ENCODE measurements at places on chromosomes 2 and 18. TPM values are rescaled to one million over a fixed set of nuclear protein-coding genes. Genes with fewer than 3 reads are reported as not detected.

Gene SLC25A52
- 0.23 TPM for total RNA-seq

Gene RMDN2
- total RNA-seq, result 21.5 TPM

Gene MALT1
- 24.2 TPM for total RNA-seq

Gene DPYSL5
- 181 TPM for total RNA-seq

Gene SERPINB2
- 0.23 TPM for total RNA-seq

Gene PSD4
- 4.4 TPM for total RNA-seq

Gene ZNF521
- total RNA-seq, result 67.1 TPM

Gene CHST9
- 7.2 TPM for total RNA-seq

Gene KCNG2
- total RNA-seq, result 0.69 TPM

Gene CD8A
- total RNA-seq, result 1.6 TPM
